ENCODE measurements at places on chromosomes 1 and 21.

DNA sequence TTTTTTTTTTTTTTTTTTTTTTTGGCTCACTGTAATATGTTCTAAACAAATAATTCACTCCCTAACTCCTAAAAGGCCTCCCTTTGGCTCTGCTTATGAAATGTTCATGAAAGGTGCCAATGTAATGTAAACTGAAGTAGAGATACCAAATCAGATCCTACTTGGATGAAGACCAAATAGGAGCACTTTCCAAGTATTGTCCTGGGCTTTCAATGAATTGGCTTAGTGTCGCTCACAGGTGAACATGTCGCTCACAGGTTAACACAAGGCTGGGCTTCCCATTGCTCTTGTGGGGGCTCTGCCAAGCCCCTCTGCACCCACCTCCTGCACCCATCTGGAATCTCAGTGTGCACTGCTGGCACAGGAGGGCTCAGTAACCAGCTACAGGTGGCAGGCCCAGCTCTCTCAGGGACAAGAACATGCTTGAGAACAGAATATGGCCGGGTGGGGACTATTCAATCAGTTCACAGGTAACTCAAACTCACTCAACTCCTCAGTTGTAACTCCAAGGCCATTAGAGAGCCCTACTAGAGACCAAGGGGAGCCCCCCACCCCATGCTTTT, 10.6 kb upstream of the CD58 start:
- no peak for DNase-seq

GRCh38 chr1:62833529-62833928, 49.6 kb downstream of the ATG4C start:
- no peak for DNase-seq

GRCh38 chr1:202663131-202663530, 47.1 kb downstream of the SYT2 start:
- no peak for DNase-seq

DNA sequence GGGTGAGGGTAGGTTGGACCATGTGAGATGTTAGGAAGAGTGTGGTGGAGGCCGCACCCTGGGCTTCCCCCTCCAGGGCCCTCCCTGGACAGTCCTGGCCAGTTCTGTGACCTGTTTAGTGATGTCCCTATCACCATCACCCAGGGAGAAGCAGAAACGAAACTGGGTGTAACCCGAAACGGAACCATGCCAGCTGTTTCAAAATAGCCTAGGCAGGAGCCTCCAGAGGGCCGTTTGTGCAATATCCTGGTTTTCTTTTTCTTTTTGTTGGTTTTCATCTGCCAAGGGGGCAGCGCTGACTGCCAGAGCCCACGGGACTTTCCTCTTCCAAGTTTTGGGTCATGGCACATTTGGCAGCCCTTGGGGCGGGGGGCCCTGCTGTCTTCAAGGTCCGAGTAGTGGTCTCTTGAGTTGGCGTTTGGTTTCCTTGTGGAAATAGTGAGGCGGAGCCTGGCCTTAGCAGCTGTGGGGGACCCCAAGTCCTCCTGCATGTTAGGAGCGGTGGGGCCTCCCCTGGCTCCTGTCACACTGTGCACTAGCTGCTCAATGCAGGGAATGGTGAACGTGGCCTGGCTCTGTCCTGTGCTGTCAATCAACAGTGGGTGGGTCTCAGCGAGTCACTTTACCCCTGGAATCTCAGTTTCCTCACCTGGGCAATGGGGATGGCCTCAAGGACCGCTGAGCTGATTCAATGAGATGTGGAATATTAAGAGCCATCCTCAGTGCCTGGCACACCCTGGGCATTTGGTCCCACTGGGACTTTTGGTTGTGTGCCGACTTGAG, 90.7 kb downstream of the ARHGEF10L start:
- no peak for DNase-seq

DNA sequence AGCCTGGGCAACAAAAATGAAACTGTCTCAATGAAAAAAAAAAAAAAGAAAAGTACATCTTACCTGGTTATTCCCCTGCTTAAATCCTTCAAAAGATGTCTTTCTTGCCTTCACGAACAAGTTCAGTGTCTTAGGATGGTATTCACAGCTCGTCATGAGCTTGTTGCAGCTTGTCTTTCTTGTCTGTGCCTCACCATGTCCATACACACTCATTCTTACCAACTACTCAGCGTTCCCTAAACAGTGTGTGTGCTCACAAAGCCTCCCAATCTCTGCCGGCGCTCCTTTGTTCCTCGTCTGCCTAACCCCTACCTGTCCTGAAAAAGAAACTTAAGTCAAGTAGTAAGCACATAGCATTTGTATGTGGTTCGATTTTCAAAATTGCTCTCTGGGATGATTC, 31.1 kb downstream of the UBE4B start:
- DNase-seq, result no peak

DNA sequence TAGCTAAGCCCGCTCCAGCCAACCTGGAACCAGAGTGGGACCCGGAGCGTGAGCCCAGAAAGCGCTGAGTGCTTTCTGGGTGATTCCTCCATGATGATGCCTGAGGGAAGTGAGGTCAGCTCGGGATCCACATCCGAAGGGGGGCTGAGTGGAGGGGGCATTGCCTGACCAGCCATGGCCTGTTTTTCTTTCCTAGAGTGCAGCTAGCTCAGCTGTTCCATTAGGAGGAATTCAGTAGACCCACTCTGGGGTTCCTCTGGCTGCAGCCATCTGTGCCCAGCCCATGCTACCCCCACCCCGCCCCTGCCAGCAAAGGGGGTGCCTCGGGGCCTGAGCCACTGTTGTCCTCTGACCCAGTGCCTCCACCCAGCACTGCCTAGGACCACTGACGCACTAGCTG, 9.6 kb upstream of the SLC25A34 start:
- DNase-seq, result no peak

DNA sequence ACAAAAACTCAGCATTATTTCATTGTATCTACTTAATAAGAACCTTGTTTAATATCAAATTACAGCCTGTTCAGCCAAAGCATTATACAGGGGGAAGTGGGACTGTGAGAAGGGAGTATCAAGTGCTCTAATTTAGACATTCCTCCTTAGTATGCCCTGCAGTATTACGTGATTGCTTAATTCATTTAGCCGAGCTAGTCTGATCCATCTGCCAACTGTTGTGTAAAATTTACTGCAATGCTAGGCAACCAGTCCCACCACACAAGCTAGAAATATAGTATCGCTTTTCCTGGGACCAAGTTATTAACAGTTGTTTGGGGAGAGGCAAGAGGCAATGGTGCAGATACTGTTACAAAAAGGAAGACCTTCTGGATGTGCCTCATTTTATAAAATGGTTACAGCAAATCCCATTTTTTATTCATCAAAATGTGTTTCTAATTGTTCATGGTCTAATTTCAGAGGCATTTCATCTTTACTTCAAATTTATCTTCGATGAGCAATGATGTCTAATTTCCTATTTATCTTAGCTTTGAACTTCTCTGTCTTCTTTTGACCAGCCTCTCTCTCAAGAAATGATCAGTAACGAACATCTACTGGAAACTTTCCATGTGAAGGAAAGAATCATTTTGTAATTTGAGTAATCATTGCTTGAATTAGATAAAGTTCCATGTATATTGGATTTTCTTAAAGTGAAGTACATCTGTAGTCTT, 283.3 kb downstream of the DUSP10 start:
- DNase-seq, result no peak

GRCh38 chr1:10945991-10946509, 66.4 kb upstream of the TARDBP start:
- DNase-seq, result no peak

- no peak for DNase-seq
Measured at GRCh38 chr1:147721716-147722115, 38.7 kb downstream of the GJA5 start.

DNA sequence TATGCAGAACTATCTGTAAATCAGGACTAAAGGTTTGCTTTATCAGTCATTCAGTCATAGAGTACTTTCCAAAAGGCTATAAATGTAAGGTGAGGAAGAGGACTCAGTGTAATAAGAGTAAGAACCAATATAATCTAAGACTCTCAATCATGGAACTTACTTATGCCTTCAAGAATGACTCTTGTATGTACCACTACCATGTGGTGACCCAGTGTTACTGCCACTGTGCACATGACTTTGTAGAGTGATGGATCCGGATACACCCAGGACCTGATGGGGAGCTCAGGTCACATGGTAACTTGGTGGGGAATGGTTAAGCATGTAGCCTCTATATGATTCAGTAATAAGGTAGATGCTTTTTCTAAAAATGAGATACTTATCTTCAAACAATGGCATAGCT, 2099.8 kb downstream of the MRPL39 start:
- DNase-seq, result no peak

GRCh38 chr1:180176965-180177364, 22.3 kb downstream of the QSOX1 start:
- DNase-seq, result no peak

DNA sequence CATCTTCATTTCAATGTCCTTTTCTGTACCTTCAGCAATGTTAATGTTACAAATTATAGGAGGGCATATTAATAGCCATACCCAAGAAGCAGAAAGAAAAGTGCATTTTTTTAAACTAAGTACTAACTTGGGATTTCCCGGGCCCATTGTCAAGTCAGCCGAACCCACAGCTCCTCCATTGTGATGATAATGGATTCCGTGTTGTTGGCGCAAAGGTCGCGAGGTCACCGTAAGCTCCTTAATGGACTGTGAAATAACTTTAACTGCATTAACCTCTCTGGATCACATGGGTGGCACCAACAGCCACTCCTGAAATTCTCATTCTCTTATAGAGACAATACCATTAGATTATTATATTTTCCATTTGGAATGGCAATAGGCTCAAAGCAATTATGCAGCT, 250.6 kb upstream of the RRP15 start:
- DNase-seq, result no peak

- DNase-seq, result no peak
Measured at GRCh38 chr1:31657020-31657804, 12.5 kb upstream of the PEF1 start.

- DNase-seq, result no peak
Measured at GRCh38 chr1:1832166-1832565, 53.9 kb upstream of the NADK start.
